ENCODE measurements at places on chromosomes 6 and 20.
A peak's percentile ranks its signal among the peaks of the same experiment; 100 is the strongest.

DNA sequence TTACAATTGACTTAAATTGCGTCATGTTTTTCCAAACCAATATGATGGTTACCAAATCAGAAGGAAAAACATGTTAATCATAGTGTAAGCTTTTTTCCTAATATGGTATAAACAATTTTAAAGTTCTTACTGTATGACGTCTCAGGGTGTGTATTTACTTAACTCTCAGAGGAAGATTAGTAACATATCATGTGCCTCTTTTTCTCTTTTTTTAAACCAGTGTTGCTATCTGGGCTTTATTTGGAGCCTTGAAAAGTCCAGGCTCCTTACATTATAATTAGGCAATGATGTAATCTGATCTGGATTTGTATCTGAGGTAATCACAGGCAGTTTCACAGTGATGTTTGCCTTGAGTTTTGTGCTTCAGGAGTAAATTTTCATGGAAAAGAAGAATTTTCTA, 20.4 kb upstream of the RAB23 start:
- peak; percentile 22 for DNase-seq

GRCh38 chr6:14822679-14823078, 423.2 kb upstream of the JARID2 start:
- no peak for DNase-seq

- DNase-seq: no peak
These were observed 14.9 kb downstream of the SH3BGRL2 start for GRCh38 chr6:79646006-79646405.

DNA sequence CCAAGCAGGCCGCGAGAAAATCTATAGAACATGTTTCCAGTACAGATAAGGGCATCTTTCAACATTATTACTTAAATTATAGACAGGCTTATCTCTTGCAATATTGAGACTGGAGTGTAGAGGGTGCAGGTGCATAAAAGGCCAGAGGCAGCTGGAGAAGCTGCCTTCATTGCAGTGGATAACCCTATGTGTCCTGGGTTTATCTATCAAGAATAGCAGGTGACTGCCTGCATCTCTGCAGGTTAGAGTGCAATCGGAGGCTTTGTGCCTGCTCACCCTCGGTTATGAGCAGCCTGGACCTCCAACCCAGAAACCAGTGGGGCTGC, 28.7 kb upstream of the ECI2 start:
- no peak for DNase-seq

DNA sequence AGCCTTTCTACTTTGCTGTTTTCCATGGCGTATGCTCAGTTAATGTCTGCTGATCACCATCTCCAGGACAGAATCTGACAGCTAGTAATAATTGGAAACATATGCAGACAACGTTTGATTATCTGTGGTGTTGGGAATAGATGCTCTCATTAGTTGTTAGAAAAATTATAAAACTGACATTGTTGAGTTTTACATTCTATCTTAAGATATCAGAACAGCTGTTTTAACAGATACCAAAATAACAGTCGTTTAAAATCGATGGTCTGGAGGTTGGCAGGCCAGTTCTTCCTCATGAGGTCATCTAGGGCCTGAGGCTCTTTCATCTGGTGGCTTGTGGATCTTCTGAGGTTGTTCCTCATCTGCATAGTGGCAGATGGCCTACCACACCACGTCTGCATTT, 137.6 kb downstream of the AIG1 start:
- DNase-seq: no peak

DNA sequence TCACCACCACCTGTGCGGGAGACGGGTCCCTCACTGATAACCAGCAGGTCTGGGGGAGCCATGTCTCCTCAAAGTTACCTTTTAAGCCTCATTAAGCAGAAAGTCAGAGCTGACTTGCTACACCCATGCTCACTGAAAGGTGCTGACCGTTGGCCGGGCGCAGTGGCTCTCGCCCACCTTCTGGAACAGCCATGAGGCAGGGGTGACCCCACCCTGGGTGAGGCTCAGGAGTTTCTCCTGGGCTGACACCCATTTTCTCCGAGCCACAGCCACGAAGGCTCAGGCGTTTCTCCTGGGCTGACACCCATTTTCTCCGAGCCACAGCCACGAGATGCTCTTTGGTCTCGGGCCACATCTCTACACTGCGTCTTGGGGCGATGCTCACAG, 10.2 kb downstream of the BHLHE23 start:
- no peak for DNase-seq

DNA sequence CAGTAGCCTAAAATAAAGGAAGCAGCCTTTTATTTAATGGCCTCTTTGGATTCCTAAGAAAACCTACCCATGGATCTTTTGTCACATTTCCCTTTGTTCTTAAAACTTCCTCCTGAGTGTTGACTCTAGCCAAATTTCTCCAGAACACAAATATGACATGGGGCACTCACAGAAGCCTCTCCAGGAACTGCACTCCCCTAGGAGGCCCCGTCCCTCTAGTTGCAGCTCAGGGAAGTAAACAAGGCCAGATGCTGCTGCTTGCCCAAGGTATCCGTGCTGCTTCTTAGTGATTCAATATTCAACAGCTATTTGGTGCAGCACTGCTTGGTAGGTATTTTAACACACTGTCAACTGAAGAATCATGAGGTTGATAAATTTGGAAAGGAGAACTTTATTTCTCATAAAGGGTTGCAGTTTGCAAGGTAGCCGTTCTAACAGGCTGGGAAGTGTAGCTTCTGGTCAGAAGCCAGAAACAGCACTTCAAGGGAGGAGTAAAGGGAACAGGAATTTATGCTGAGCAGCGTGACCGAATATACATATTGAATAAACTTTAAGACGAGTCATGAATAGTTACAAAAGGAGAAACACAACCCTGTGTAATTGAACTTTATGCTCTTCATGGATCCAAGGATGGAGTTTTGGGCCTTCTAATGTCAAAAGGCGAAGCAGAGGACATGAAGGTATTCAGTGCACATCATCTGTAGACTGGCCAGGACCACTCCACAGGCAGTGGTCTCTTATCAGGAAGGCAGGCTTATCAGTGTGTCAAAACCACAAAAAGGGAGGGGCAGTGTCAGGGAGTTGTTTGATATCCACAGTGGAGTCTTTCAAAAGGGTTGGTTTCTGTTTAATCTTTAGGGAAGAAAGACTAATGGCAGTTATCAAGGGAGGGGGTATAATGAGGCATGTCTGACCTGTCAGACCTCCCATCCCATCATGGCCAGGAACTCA, 63.3 kb downstream of the CD24 start:
- no peak for DNase-seq

DNA sequence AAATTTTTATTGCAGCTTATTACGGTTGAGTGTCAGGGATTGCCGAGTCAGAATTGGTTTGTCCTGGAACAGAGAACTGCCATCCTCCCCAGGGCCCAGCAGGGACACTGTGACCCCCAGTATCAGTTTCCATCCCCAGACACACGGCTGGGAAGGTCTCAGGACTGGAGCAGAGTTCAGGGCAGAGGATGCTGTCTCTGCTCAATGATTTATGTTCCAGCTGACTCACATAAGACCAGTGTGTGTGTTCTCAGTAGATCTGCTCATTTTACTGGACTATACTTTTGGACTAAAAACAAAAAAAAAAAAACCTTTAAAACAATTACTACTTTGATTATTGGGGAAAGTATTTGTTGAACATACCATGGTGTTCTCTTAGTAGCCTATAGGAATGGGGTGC, 44.2 kb downstream of the FNDC1 start:
- no peak for DNase-seq

- DNase-seq: no peak
These were observed 229.7 kb downstream of the MAFB start for GRCh38 chr20:40459299-40459698.

- no peak for DNase-seq
These were observed 43.7 kb upstream of the BPIFA2 start for GRCh38 chr20:33124261-33124660.

GRCh38 chr20:48928832-48929725, 7.6 kb downstream of the ARFGEF2 start:
- DNase-seq: no peak

GRCh38 chr6:149452037-149452939, 32.5 kb downstream of the ZC3H12D start:
- no peak for DNase-seq

- DNase-seq: peak; percentile 10
These were observed 38.9 kb downstream of the SMAP1 start for GRCh38 chr6:70706491-70707123.

DNA sequence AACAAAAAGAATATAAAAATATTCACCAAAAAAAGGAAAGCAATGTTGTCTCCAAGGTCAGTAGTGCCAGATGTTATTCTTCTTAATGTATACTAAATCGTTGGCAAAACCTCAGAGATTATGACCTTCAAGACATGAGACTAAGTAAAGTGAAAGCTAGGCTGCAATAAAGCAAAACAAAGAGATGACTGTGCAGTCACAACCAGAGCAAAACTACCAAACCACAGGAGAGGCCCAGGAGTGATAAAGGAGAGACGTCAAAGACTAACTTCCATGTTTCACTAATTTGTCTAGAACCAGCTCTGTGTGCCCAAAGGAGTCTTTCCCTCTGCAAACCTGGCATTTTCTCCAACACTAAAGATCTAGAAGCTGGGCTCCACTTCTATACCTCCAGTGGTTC, 155.9 kb upstream of the POU3F2 start:
- DNase-seq: no peak

- DNase-seq: no peak
These were observed 24.7 kb downstream of the MYT1 start for GRCh38 chr20:64188682-64189529.

- no peak for DNase-seq
These were observed 10.5 kb downstream of the SLC13A3 start for GRCh38 chr20:46640536-46641311.

DNA sequence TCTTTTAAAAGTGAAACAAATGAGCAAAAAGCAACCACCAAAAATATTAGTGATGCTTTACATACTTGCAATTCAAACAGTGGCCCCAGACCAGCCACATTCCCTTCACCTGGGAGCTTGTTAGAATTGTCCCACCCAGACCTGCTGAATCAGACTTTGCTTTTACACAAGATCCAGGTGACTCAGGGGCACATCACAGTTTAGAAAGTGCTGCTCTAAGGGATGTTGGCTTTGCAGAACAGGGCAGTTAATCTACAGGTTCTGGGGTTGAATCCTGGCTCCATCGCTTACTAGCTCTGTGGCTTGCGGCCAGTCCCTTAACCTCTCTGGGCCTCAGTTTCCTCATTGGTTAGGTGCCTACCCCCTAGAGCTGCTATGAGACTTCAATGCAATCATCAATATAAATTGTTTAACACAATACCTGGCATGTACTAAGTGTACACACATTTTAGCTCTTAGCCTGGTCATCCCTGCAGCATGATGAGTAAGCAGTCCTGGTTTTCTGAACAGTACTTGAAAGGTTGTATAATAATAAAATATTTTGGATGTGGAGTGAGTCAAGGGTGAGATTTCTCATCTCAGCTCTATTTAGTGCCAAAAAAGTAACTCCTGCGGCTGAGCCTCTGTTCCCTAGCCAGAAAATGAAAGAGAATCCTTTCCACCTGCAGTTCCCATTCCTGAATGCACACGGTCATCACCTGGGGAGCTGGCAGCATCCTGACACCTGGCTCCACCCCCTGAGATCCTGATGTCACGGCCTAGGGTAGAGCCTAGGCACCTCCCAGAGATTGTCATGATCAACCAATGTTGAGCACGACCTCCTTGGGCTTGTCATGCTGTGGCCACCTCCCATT, 162.7 kb downstream of the ANKRD60 start:
- DNase-seq: no peak

DNA sequence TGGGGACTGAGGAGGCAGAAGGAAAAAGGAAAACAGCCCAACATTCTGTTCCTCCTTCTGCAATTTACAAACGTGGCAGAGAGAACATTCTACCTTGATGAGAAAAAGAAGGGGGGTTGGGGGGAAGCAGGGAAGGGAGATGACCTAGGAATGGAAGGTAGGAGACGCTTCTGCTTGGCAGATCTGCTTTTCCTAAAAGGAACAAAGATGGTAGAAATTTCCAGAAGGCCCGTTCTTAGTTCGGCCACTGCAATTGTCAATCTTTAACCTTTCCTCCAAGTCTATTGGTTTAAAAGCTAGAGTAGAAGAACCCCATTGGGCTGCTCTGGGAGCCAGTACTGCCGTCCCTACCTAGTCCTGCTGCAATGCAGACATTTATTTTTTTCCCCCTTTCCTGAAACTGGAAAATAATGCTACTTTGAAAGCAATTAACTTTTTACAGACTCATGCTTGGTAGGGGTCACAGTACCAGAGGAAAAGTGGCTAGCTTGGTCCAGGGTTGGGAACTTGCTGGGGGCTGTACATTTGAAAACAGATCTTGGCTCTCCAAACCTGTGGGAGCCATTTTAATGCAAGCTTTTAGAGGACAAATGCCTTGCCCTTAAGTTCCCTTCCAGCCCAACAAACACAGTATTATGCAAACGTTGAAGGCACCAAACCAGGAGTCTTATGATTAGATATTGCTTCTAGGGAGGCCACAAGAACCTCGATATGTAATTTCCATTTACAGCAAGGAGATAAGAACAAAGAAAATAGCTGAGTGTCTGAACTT, 2.6 kb downstream of the ZMYND8 start:
- DNase-seq: no peak

DNA sequence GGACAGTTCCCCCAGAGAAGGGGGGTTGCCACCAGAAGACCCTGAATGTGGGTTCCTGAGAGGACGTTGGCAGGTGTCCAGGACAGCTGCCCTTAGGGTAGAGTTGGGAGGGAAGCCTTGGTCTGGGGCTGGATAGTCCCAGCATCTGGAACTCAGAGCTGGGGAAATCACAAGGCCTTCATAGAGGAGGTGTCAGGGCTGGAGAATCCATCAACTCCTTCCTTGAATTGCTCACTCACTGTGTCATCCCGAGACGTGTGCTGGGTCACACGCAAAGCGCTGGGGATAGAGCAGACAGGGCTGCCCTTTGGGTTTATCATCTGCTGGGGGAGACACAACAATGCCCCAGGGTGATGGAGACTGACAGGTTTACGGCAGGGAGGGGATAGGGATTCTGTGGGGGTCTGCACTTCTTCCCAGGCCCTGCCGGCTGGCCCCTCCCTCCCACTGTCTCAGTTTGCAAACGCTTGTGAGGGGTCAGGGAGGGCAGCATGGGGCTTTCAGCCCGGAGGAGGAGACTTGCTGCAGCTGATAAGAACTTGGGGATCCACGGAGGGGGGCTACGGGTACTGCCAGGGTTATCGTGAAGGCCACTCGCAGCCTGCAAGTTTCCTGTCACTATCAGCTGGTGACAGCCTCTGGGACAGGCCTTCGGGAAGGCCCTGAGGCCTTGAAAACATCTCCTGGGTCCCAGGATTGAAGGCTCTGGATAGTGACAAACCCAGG, 18.6 kb downstream of the RBM38 start:
- no peak for DNase-seq

GRCh38 chr20:24952376-24953208, 3.5 kb downstream of the CST7 start:
- DNase-seq: no peak

DNA sequence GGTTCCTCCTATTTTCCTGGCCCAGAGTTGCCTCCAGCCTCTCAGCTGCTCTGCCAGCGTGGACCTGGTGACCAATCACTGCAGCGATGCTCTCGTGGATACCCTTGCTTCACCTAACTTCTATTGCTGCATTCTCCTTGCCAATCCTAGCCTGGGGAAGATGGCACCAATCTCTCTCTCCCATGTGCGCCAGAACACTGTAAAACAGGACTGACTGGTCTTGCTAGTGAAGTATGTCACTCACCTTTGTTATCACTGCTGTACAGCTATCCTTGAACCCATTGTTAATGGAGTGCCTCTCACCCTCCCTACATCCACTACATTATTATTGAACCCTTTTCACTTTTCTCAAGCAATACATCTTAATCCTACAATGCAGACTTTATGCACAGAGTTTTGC, 80.1 kb downstream of the LYRM4 start:
- DNase-seq: no peak

GRCh38 chr20:48599106-48599747, 228.6 kb downstream of the PREX1 start:
- no peak for DNase-seq

- DNase-seq: no peak
These were observed 99.7 kb downstream of the TSHZ2 start for GRCh38 chr20:53071833-53072232.

- no peak for DNase-seq
These were observed 19.2 kb downstream of the DCBLD1 start for GRCh38 chr6:117501722-117502121.

Data from HTR-8/SVneo (cell line).